Liver (tissue), 10 donors: ENCODE measurements at places on chromosomes 3 and 15. TPM values are rescaled to one million over a fixed set of nuclear protein-coding genes. Genes with fewer than 3 reads are reported as not detected.

DNA sequence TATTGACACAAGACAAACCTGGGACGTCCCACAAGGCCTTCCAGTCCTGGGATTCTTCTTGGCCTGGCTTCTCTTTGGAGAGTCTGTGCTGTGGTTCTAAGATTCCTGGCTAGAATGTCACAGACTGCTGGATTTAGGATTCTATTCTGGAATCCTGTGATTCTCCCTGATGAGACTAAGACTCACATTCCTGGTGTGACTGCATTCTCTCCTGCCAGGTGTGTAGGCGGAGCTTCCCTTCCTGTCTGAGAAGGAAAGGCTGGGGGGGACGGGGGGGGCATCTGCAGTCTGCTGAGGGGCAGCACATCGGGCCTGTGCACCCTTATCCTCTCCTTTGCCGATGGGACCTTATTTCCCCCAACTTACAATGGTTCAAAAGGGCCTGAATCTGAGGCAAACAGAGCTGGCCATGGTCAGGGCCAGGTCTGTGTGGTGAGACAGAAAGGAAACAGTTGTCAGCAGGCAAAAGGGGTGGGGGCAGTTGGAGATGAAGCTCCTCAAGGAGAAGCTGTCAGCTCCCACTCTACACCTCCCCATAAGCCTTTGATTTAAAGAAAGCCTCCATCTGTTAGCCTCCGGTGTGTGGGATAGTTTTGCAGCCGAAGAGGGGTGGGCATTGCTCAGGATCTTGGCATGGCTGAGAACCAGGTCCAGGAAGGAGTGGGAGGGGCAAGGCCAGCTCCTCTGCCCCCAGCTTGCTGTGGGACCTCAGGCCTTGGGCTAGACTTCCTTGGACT, 30.9 kb downstream of the VIPR1 start:
- no peak for DNase-seq

DNA sequence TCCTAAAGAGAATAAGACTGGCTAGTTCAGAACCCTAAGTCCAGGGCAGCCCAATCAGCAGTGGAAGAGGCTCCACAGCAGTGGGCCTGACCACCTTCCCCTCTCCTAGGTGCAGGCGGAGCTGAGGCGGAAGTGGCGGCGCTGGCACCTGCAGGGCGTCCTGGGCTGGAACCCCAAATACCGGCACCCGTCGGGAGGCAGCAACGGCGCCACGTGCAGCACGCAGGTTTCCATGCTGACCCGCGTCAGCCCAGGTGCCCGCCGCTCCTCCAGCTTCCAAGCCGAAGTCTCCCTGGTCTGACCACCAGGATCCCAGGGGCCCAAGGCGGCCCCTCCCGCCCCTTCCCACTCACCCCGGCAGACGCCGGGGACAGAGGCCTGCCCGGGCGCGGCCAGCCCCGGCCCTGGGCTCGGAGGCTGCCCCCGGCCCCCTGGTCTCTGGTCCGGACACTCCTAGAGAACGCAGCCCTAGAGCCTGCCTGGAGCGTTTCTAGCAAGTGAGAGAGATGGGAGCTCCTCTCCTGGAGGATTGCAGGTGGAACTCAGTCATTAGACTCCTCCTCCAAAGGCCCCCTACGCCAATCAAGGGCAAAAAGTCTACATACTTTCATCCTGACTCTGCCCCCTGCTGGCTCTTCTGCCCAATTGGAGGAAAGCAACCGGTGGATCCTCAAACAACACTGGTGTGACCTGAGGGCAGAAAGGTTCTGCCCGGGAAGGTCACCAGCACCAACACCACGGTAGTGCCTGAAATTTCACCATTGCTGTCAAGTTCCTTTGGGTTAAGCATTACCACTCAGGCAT, 33.7 kb downstream of the VIPR1 start:
- no peak for DNase-seq

DNA sequence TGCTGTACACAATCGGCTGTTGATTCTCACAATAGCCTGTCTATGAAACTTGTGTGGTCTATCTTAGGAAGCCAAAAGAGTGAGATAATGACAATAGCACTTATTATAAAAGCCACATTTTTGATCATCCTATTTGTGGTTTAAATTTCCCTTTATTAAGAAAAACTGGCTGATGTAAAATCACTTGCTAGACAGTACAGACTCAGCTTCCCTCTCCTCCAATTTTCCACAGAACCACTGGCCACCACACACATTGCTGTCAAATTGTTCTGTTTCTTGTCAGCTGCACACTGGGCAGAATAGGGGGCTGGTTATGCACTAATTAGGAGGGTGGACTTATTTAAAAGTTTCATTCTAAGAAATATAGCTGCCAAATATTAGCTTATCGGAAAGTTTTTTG, 425.9 kb downstream of the EPHA3 start:
- DNase-seq = no peak

DNA sequence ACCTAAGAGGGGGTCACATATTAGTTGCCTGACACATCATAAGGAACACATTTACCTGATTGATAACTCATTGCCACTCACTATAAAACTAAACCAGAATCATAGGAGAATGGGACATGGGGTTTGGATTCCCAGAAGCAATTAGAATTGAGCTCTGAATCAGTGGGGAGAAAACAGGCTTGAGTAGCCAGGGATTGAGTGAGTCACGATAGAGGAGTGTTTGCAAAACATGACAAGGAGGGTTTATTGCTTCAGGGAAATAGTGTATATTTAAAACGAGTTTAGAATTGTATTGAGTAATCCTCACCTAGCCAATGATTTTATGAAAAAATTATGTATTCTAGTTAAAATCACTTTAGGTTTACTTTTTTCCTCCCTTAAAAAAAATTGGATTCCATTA, 101.1 kb upstream of the THRB start:
- DNase-seq = no peak

DNA sequence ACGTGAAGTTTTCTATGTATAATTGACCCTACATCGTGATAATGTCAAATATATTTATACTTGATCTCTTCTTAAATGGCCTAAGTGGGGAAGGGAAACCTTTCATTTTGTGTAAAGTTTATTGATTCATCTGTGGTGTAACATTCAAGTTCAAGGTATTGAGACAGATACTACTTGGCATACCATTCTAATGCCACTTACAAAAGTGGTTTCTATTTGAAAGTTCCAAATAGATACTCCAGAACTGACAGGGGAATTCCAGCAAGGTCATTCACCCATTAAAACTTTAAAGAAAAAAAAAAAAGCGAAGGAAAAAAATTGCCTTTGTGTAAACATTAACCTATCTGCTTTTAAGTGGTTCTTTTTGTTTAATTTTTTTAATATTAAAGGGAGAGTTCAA, 45.3 kb upstream of the MAP3K13 start:
- DNase-seq = no peak

DNA sequence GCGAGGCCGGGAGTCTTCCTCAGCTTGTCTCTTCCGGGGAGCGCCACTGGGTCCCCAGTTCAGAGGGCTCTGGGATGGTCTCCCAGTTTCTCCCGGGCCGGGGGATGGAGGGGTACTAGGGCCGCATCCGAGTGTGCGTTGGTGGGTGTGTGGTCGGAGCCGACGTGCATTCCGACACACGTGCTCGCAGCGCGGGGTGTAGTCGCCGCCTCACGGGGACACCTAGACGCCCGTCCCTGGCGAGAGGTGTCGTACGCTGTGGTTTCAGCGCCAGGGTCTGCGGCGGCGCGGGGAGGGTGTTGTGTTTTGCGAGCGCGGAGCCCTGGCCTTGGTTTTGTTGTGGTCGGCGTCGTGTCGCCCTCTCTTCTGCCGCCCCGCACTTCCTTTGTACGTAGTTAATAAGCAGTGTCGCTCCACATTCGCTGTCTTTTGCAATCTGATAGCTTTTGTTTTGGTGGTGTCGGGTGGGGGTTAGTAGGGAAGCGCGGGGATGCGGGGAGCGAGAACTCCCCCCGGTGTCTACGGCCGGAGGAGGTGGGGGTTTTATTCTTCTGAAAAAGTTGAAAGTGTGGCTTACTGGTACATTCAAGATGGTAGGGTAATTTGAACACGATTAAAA, 2.2 kb downstream of the IGF1R start:
- DNase-seq = peak; percentile 44

- no peak for DNase-seq
Observed at GRCh38 chr3:180694321-180694720, 15.0 kb upstream of the CCDC39 start.

- DNase-seq = no peak
Observed at GRCh38 chr3:119301662-119302061, 7.5 kb downstream of the ARHGAP31 start.

- no peak for DNase-seq
Observed at GRCh38 chr3:13102386-13103345, 29.4 kb upstream of the IQSEC1 start.

GRCh38 chr3:197611255-197611654, 55.5 kb upstream of the BDH1 start:
- DNase-seq = no peak

DNA sequence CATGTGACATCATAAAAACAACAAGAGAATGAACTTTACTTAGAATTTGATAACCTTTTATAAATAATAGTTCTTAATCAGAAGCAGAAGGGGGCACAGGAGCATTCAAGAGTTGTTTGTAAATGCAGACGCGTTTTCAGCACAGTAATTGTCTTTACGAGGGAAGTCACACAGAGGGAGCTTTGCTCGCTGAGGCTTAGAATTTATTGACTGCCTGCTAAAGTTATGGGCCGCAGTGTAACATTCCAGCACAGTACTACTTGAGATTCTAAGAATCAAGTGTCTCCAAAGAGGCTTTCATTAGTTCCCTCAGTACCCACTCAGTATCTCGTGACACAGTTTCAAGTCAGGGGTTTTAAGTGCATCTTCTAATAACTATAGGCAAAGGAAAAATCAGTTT, 288.7 kb downstream of the NR2F2 start:
- DNase-seq = no peak

GRCh38 chr3:183013074-183013473, 32.7 kb upstream of the DCUN1D1 start:
- DNase-seq = no peak

- DNase-seq = no peak
Observed at GRCh38 chr15:65532738-65533051, 2.4 kb downstream of the HACD3 start.

GRCh38 chr15:93486407-93487117, 397.6 kb upstream of the RGMA start:
- no peak for DNase-seq

- DNase-seq = peak; percentile 22
Observed at GRCh38 chr3:126158016-126158911, 22.1 kb downstream of the ALDH1L1 start.

GPR62 gene
- total RNA-seq = 0.08 TPM

CPNE9 gene
- not detected for total RNA-seq

FYCO1 gene
- 17.1 TPM for total RNA-seq

ARHGAP11A gene
- total RNA-seq = 20.6 TPM

MRPL3 gene
- total RNA-seq = 52.9 TPM

PRTG gene
- total RNA-seq = 0.33 TPM

TGM4 gene
- not detected for total RNA-seq

FRMD5 gene
- not detected for total RNA-seq

VIPR1 gene
- 2.3 TPM for total RNA-seq
